ENCODE measurements at places on chromosomes 5 and 9. TPM values are rescaled to one million over a fixed set of nuclear protein-coding genes. Genes with fewer than 3 reads are reported as not detected.

DNA sequence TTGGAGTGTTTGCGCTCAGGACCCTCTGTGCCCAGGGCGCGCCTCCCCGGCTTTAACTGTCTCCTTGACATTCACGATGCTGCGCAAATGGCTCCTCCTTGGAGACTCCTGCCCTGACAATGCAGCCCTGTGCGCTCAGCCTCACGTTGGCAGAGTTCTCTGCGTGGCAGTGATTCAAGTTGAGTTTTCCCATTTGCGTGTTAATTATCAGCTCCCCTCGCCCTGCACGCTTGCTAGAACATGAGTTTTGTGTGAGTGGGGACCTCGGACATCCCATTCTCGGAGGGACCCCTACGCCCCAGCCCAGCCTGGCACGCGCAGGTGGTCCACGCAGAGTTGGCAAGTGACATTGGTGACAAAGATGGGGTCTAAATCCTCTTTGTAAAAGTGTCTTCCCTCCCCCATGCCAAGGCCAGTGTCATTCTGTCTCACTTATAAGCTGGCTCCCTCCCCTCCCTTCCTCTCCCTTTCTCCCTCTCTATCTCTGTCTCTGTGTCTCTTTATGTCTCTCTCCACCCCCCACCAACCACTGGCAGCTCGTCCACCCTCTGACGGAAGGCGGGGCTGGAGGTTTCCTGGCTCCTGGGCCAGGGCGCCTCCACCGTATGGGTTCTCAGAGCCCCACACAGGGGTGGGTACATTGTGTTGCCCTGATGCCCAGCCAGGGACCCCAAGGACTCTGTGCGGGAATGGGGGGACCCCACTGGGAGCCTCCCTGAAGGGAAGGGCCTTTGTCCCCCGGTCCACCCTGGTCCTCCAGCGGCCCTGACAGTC lies 169.3 kb downstream of the OLFM1 start:
- no peak for DNase-seq

GRCh38 chr9:136026266-136026942 lies 65.2 kb upstream of the UBAC1 start:
- no peak for DNase-seq

GRCh38 chr5:124606093-124606492 lies 140.3 kb downstream of the ZNF608 start:
- no peak for DNase-seq

DNA sequence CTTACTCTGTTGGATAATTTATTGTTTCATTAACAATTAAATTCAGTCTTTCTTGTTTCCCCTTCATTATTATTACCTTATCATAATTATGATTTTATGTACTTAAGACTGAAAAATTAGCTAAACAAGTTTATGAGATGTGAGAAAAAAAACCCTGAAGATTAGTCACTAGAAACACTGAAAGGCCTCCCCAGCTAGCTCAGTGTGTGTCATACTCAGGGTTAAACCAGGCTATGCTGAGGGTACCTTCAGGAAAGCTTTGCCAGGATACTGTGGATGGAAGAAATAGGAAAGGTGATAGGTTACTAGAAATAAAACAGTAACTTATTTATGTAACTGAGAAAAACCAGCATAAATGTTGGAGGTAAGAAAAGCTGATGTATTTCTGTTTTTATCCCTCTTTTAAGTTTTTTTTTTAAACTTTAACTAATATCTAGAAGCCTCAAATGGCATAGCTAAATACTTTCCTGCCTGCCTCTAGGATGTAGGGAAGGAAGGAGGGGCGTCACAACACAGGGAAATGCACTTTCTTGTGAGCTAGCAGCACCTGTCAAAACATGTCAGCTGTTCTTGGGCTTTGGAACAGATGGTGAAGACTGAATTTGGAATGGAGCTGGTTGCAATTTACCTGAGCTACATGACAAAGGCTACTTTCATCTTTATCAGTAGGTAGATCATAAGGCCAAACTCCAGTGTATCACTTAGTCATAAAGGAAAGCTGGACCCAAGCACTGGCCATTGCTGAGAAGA lies 24.2 kb downstream of the NMRK1 start:
- no peak for DNase-seq

DNA sequence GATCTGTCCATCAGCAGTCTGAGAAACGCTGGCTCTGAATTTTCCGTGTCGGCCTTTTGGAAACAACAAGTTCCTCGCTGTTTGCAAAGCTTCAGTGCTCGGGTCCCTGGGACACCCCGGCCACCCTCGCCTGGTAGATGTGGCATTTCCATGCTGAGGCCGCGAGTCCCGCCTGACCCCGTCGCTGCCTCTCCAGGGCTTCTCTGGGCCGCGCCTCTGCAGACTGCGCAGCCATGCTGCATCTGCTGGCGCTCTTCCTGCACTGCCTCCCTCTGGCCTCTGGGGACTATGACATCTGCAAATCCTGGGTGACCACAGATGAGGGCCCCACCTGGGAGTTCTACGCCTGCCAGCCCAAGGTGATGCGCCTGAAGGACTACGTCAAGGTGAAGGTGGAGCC lies 4.7 kb downstream of the NTNG2 start:
- DNase-seq, result no peak

SPINK13 gene
- not detected for polyA plus RNA-seq

PCDHGA12 gene
- polyA plus RNA-seq, result 2.9 TPM

NRG2 gene
- 5.1 TPM for polyA plus RNA-seq

DNA sequence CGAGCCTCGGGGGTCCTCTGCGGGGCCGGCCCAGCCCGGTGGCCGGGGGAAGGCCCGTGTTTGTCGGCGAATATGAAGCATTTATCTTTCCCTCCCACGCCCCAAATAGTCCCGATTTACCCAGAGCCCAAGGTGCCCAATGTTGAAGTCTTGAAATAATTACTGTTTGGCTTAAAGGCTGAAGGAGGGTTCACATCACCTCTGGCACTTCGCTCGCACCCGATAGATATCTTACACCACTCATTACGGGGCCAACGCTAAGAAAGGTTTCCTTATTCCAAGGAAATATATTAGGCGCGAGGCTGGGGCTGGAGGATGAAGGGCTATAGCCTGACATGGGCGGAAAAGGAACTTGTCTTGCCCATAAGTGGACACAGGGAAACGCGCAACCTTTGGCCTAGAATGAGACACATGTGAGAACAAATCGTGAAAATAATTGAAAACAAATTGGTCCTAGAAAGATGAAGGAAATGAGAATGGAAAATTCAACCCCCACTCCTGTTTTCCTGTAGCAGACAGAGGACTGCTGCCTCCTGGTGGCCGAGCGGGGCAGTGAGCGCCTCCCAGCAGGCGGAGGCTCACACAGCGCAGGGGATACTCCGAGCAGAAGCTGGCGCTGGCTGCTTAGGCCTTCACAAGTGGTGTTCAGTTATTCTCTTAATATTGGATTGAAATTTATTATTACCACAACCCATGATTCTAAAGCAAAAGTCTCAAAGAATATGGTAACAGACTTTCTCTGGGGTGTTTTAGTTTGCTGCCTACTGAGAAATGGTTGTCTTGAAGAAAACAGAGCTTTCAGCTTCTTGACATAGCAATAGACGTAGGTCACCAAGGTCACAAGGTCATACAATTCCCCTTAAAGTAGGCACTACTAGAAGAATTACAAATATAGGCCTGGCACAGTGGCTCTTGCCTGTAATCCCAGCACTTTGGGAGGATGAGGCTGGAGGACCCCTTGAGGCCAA lies 7.9 kb downstream of the CCL21 start:
- peak; percentile 46 for DNase-seq

DNA sequence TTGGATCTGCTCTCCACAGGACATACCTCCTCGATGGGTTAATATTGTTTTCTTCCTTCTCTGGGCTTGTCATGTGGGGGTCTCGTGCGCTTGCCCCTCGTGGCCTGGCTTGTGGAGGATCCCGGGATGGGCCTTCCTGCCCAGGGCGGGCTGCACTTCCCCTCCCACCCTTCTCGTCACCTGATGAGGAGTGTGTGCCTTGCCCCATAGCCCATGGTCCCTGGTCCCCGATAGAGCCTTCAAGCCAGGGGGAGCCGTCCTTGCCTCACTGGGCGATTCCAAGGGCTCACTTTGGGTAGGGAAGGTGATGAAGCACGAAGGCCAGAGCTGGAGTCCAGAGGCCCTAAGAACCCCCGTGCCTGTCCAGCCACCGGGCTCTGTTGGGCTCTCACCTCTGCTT lies 28.7 kb downstream of the DYNC2I2 start:
- no peak for DNase-seq

PCDHB14 gene
- 8.2 TPM for polyA plus RNA-seq

NUTM2F gene
- not detected for polyA plus RNA-seq

GRCh38 chr9:32574858-32575257 lies 1.9 kb upstream of the NDUFB6 start:
- DNase-seq, result no peak

Measured in urinary bladder (tissue), 4 donors.